ENCODE measurements at places on chromosomes 12 and 14.

GRCh38 chr12:10528174-10528953 is 22.7 kb downstream of the EIF2S3B start:
- no peak for DNase-seq

DNA sequence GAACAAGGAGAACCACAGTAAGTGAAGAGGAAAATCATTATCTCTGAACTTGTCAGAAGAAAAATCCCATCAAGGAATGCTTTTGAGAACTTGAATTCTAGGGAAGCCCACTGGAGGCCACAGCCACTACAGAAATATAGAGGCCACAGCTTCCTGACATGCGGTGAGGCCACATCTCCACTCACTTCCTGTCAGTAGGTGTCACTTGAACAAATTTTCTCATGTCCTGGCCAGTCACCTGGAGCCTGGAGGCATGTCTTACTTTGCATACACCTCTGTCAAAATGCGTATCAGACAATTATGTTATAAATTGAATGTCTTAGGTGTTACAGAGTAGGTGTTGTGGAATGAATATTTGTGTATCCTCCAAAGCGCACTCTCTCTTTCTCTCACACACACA is 370.3 kb downstream of the DAD1 start:
- DNase-seq, result no peak

DNA sequence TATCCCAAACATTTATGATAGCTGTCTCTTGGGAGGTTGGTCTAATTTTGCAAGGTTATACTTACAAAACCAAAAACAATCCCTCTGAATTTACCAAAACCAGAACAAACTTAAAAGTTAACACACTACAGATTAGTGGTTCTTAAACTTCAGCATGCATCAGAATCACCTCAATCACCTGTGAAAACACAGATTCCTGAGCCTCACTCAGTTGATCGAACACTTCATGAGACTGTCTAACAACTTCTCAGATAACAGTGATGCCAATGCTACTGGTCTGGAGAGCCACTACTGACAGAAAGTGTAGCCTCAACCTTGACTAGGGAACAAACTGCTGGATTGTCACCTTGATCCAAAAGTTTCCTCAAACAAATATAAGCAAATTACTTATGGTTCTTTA is 44.2 kb downstream of the ATP2B1 start:
- no peak for DNase-seq

GRCh38 chr12:38370311-38370710 is 53.7 kb downstream of the ALG10B start:
- DNase-seq, result no peak

- no peak for DNase-seq
Measured at GRCh38 chr12:106999446-106999845, 12.5 kb upstream of the MTERF2 start.

DNA sequence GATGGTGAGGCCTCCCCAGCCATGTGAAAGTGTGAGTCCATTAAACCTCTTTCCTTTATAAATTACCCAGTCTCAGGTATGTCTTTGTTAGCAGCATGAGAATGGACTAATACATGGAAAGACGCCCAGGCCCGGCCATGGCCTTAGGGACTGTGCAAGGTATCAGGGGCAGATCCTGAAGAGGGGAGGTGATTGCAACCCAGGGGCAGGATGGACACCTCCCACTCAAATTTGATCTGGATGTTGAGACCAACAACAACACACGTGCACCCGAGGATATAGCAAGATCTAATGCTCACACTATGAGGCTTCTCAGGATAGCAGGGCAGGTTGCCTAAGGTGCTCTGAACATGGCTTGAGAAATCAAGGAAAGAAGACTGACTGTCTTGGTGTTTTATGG is 13.5 kb upstream of the SERPINA4 start:
- DNase-seq, result no peak
